ENCODE measurements at places on chromosomes 3 and 15.

- no peak for DNase-seq
These were observed 215.3 kb upstream of the THRB start for GRCh38 chr3:24709956-24710355.

- DNase-seq, result no peak
These were observed 178.8 kb upstream of the SNTN start for GRCh38 chr3:63473641-63474166.

DNA sequence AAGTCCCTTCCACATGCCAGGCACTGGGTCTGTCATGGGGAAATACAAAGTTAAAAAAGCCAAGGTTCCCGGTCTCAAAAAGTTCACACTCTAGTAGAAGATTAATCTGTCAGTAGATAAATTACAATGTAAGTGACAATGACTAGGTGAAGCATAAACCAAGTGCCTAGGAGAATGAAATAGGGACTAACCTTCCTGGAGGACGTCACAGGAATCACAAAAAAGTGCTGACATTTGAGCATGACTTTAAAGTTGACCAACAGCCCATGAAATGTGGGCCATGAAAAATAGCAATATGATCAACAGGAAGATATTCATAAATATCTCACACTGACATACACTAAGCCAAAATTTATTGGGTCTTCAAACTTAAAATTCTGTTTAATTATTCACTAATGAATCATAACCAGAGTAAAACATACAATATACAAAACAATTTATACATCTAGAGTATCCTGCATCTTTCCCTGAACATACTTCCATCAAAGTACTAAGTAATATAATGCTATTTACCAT is 20.0 kb downstream of the COPS2 start:
- no peak for DNase-seq

GRCh38 chr15:30859091-30859874 is 44.4 kb upstream of the FAN1 start:
- DNase-seq, result peak; percentile 12

GRCh38 chr15:74454764-74455500 is 6.0 kb downstream of the UBL7 start:
- no peak for DNase-seq

DNA sequence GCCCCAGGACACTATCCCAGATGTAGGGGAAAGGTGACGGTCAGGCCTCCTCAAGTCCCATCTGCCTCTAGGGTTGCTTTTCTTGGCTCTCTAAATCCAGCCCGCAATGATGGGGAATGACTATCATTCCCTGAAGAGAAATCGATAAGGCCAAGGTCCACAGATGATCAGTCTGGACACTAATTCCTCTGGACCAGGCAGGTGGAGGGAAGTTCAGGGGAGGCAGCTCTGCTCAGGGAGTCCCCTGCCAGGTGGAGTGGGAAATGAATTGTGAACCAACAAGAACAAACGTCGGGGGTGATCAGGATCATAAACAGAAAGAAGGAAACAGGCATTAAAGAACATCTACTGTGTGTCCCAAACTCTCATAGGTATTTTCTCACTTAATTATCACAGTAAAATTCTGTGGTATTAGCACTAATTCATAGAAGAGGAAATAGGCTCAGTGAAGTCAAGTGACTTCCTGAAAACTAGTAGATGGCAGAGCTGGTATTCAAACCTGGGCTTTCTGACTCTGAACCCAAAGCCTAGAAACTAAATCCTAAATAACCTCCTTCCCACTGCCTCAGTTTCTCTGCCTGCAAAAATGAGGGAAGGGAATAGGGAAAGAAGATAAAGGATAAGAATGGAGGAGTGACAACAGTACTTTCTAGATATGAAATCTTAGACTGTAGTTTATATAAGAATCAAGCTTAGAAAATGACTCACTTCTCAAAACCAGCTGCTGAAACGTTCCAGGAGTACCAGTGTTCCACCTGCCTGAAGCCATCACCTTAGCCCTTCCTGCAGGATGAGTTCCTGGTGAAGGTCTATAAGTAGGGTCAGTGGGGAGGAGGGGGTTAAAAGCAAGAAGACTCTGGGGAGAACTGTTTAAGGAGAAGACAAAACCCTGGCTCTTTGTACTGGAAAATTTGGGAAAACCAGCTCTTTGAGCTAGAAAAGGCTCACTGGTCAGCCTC is 7.5 kb downstream of the BMF start:
- no peak for DNase-seq

- no peak for DNase-seq
These were observed 4.2 kb downstream of the FURIN start for GRCh38 chr15:90872486-90873184.

DNA sequence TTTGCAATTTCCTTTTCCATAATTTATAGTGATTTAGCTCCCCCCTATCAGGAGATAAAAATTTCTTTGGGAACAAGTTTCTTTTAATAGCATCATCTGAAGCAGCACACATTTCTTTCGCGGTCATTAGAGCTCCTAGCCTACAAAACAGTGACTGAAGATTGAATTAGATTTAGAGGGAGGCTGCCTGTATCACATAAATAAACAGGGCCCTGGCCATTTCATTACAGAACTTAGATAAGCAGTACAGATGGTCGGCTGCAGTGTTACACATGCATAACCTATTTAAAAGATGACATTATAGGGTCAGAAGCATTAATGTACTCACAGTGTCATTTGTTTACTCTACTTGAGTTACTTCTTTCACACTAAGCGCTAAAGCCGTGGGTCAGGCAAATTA is 81.4 kb upstream of the SLC25A26 start:
- no peak for DNase-seq

- DNase-seq, result no peak
These were observed 161.6 kb downstream of the GHSR start for GRCh38 chr3:172286548-172287148.

- DNase-seq, result no peak
These were observed 5.5 kb upstream of the C15orf40 start for GRCh38 chr15:83016906-83017305.

- no peak for DNase-seq
These were observed 600 bp downstream of the FBXO45 start for GRCh38 chr3:196569003-196569516.

- no peak for DNase-seq
These were observed 11.1 kb downstream of the TLE3 start for GRCh38 chr15:70086636-70087035.

DNA sequence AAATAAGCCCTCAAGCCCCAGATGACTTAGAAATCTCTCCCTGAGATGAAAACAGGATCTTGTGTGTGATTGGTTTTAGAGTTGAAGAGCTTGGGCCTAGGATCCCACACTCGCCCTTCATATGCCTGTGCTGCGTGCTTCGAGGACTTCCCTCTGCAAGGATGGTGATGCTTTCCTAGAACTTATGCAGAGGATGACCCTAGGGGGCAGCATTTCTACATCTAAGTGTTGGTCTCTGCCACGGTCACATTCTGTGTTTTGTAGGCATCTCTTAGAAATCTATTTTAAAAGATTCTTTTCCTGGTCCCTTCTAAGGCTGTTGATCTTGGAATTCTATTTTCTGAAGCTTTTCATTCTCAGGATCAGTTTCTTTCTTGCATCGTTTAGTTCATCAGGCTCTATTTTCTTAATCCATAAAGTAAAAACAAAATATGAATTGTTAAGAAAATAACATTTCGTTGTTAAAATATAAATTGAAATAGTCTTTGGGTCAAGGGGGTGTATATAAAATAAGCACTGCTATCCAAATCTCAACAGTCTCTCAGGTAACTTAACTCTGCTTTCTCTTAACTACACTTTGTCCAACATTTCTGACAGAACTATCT is 45.7 kb downstream of the WDR76 start:
- DNase-seq, result peak; percentile 39

DNA sequence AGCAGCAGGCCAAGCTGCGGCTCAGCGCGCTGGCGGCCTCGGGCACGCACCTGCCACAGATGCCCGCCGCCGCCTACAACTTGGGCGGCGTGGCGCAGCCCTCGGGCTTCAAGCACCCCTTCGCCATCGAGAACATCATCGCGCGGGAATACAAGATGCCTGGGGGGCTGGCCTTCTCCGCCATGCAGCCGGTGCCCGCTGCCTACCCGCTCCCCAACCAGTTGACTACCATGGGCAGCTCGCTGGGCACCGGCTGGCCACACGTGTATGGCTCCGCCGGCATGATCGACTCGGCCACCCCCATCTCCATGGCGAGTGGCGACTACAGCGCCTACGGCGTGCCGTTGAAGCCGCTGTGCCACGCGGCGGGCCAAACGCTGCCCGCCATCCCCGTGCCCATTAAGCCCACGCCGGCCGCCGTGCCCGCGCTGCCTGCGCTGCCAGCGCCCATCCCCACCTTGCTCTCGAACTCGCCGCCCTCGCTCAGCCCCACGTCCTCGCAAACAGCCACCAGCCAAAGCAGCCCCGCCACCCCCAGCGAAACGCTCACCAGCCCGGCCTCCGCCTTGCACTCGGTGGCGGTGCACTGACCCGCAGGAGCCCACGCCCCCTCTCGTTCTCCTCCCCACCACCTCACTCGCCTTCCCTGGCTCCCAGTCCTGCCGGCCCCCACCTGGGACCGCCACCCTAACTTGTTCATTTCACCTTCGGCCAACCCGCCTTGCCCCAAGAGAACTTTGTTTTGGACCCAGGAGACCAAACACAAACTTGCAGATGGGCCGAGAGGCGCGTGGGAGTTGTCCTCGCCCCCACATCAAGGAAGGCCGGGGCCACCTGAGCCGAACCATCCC is 1.5 kb downstream of the FOXB1 start:
- DNase-seq, result no peak

- DNase-seq, result no peak
These were observed 36.7 kb downstream of the POC1A start for GRCh38 chr3:52117537-52117936.

Data from right renal cortex interstitium (tissue), 3 donors.